ENCODE measurements at places on chromosomes 13 and 19. TPM values are rescaled to one million over a fixed set of nuclear protein-coding genes. Genes with fewer than 3 reads are reported as not detected.

- no peak for DNase-seq
Observed at GRCh38 chr13:25886438-25887214, 165.2 kb downstream of the SHISA2 start.

- no peak for DNase-seq
Observed at GRCh38 chr19:38877781-38878574, at the start of gene RINL. RINL (minus strand) TSS chr19:38878275; CDS start chr19:38876742, 1,533 bp downstream.

DNA sequence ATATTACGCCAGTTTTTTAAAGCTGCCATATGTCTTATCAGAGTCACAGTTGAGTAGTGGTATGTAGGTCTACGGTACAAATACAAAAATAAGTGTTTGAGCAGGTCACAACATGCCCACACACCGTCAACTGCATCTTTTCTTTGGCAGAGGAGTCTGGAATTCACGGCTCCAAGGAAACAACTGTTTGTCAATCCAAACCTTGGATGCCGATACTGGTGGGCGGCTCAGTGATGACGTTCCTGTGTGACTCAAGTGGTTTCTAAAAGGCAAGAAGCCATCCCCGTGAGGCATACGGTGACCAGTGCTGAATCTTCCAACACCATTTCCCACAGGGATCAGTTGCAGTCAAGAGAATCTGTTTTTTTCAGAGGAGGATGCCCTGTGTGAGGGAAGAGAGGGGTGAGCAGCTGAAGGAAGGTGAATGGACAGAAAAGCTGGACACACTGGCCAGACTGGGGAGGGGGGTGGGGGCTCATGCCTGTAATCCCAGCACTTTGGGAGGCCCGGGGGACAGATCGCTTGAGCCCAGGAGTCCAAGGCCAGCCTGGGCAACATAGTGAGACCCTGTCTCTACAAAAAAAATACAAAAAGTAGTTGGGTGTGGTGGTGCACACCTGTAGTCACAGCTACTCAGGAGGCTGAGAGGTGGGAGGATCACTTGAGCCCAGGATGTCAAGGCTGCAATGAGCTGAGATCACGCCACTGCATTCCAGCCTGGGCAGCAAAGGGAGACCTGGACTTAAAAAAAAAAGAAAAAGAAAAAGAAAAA, 22.8 kb upstream of the CEBPG start:
- no peak for DNase-seq

- DNase-seq: no peak
Observed at GRCh38 chr13:30861163-30861562, 44.9 kb upstream of the MEDAG start.

GRCh38 chr19:53409505-53410204, 14.7 kb downstream of the ZNF765 start:
- no peak for DNase-seq

DNA sequence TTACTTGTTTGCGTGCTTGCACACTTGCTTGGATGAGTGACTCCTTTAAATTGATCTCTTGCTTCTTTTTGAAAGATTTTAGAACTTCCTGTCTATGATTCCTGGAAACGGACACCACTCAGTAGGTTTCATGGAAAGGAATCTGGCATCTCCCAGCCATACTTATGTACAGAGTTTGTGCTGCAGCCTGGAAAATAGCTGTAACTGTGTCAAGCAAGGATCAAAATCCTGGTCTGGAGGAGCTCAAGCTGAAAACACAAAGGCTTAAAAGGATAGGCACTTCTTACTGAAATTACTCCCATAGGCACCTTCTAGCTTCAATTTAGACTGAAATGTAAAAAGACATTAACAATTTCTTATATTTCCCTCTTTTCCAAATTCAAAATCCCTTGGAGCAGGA, 1.4 kb upstream of the FREM2 start:
- no peak for DNase-seq

- DNase-seq: no peak
Observed at GRCh38 chr19:45280471-45280961, 29.4 kb downstream of the MARK4 start.

DNA sequence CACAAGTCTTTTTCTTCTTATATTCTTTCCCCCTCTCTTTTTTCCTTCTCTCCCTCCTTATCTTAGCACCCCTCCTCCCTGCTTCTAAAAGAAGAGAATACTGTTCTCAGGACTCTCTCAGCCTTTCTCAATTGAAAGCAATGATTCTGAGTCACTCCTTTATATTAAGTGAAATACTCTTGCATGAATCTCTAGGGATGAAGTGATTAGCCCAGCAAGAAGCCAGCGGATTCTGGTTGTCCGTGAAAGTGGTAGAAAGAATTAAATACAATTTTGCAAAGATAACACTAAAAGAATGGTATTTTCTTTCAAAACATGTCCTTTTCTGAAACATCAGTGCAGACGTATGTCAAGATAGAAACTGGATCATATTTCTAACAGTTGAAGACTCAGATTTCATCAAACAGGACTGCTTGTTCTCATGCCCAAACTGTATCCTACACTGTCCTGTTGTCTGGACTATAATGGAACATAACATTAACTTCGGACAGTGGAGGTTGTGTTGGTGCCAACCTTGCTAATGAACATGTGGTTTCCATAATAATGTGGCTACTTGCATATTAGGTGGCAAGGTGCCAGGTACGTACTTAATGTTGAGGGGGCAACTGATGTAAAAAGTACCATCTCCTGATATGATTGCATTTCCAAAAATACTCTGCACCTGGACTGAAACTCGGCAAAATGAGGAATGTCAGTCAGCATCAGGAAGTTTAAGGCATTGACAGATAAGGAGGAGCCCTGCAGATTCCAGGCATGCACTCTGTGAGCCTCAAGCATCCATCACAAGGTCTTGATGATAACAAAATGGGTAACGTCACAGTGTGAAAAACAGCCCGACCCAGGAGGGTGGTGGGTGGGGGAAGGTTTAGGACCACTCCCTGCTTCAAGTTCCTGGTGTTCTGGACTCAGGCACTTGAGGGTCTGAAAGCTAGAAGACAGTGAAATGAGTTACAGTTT, 357.2 kb downstream of the DLEU7 start:
- DNase-seq: no peak

GRCh38 chr13:21316376-21316775, 139.9 kb downstream of the MRPL57 start:
- no peak for DNase-seq

The SPRED3 gene
- total RNA-seq: 3.4 TPM
